Kasumi-1 (cell line): ENCODE measurements at places on chromosomes 16 and 17.
A peak's percentile ranks its signal among the peaks of the same experiment; 100 is the strongest.

DNA sequence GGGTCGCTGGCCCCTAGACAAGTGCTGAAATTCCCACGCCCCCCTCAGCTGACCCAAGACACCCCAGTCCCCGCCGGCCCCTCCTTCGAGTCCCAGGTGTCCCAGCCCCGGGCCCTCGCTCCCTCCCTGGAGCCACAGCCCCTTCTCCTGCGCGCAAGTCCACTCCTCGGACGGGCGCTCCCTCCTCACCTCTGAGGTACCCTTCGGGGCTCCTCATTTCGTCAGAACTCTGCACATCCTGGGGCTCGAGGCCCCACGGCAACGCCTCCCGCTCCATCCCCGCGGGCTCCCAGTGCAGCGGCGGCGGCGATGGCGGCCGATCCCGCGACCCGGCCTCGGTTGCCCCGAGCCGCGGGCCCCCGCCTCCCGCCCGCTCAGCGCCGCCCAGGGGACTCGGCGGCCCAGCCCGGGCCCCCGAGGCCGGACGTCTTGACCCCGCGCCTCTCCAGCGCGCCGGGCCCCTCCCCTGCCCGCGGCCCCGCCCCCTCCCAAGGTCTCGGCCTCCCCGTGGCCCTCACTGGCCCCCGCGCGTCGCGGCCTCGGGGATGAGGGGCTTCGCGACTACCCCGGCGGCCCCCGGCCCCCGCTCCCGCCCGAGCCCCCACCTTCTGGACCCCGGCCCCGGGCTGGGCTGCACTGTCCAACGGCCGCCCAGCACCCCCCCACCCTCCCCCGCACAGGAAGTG is at the start of gene ZNF768:
Gene ZNF768 (minus strand): TSS at position 430 of the 686 bp plus-strand sequence. CDS start 153 bp downstream, at position 277.
- peak; percentile 25 for DNase-seq

DNA sequence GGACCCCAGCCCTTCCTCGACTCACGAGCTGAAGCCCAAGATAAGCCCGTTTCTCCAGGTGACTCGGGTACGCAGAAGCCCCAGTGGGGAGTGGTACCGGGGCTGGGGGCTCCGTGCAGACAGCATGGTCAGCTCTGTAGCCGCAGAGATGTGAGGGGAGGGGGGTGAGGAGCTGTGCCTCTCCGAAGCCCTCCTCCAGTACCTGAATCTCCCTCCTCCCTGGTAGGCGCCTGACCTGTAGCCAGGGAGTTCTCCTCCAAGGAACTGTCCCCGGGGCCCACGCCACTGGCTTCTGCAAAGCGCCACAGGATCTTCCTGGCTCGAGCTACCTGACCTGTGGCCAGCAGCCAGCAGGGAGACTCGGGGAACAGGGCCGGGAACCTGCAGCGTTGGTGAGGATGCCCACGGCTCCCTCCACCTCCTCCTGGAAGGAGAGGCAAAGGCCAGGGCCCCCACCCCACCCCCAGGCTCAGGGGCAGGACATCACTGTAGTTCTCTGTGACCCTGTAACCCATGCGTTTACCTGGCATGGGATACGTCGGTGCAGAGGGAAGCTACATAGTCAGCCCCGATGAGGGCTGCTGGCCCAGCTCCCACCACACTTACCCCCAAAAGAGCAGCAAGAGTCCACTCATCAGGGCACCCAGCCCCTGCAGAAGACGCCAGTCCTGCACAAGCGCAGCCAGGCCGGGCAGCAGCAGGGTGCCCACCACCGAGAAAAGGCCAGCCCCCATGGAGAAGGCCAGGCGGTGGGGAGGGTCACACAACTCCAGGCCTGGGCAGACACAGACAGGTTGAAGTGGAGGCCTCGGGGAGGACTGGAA is 1.7 kb downstream of the SLC22A31 start:
- no peak for DNase-seq

DNA sequence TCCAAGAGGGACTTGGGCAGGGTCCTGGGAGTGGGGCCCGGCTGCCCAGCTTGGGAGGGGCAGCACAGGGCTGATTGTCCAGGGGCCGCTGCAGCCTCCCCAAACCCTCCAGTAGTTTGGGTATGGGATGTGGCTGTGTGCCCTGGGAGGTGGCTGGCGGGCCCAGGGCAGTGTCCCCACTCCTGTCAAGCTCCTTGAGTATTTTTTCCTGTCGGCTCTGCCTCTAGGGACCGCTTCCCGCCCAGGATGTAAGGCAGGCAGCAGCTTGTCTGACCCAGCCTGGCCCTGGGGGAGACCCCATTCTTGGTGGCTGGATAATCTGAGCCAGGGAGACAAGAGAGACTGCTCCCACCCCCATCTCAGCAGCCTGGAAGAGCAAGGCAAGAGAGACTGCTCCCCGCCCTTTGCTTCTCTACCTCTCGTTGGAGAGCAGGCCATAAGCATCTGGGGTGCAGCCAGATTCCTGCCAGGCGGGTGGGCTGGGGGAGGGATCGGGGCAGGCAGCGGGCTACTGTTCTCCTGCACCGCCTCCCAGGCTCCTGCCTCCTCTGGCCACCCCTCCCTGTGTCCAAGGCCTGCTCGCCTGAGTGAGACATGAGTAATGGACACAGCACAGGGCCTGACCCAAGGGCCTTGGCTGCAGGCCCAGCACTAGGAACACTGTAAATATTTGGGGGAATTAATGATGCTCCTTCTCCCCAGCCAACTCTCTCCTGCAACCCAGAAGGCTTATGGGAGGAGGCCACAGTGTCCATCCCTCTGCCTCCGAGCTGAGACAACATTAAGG is 18.4 kb upstream of the ITGA3 start:
- no peak for DNase-seq

- no peak for DNase-seq
These were observed 451 bp downstream of the IL32 start for GRCh38 chr16:3065742-3066439.

DNA sequence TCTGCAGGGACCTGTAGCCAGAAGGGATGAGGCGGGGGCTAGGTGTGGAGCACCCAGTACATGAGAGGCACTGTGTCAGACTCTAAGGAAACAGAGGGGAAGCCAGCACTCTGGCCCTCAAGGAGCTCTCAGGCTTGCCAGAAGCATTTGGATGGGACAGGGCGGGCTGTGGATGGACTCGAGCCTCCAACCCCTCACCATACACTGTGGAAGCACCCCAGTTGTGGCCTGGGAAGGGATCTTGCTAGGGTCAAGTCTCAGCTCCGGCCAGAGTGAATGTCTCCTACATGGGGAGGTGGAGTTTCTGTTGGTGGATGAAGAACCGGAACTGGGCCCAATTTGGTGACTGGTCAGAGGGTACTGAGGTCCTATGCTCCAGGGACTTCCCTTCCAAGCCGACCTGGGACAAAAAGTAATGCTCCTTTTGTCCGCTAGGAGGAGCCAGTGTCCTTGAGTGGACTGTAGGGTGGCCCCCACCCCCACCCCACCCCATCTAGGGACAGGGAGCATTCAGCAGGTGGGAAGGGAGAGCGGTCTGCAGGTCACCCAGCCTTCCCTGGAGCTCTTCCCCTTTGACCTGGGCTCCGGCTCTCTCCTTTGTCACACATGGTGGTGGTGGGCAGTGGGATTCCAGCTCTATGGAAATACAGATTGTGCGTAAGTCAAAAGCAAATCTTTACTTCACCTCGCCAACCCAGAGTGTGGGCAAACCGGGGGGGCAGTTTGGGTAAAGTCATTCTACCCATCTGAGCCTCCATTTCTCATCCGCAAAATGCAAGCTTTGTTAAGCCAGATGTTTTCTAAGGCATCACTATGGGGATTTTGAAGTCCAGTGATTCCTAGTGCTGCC is 20.4 kb upstream of the PHB1 start:
- peak; percentile 55 for DNase-seq

- no peak for DNase-seq
These were observed 69.2 kb upstream of the DOC2B start for GRCh38 chr17:250487-251300.

- peak; percentile 45 for DNase-seq
These were observed 119.2 kb downstream of the HS3ST2 start for GRCh38 chr16:22933173-22933572.

- DNase-seq = peak; percentile 42
These were observed 79.5 kb downstream of the CA4 start for GRCh38 chr17:60229188-60229802.

DNA sequence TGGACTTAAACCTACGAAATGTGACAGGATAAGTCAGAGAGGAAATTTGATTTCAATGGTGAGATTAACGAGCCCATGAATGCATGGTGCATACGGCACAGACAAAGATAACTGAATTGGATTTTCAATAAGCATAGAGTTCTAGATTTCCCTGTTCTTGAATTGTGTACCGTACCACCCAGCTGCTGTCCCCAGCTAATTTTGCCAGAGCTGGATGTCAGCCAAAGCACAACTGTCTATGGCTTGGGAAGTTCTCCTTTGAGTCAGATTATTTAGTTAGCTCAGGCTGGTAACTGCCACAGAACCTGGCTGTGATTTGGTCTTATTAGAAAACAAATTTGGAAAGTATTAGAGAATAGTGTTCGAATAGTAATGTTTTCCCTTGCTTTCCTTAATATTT is 143.1 kb downstream of the CDH13 start:
- no peak for DNase-seq

GRCh38 chr17:42431758-42432161 is 8.7 kb upstream of the CAVIN1 start:
- no peak for DNase-seq

DNA sequence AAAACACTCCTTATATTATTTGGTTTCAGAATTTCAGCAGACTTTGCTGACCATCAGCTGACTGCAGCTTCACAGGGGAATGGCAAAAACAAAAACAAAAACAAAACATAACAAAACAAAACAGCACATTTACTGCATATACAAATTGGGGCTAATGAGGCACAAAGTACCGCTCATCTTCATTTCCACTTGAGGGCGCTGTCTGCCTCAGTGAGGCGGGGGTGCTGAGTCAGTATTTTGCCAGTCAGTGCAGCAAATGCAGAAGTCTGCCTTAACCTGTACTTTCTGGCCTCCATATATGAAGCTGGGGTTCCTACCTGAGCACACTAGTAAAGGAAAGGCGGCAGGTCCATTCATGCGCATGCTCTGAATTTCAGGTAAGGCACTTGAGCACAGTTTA is 13.5 kb upstream of the DYNLRB2 start:
- DNase-seq = peak; percentile 71

GRCh38 chr16:86205521-86206245 is 304.6 kb upstream of the FOXF1 start:
- no peak for DNase-seq

DNA sequence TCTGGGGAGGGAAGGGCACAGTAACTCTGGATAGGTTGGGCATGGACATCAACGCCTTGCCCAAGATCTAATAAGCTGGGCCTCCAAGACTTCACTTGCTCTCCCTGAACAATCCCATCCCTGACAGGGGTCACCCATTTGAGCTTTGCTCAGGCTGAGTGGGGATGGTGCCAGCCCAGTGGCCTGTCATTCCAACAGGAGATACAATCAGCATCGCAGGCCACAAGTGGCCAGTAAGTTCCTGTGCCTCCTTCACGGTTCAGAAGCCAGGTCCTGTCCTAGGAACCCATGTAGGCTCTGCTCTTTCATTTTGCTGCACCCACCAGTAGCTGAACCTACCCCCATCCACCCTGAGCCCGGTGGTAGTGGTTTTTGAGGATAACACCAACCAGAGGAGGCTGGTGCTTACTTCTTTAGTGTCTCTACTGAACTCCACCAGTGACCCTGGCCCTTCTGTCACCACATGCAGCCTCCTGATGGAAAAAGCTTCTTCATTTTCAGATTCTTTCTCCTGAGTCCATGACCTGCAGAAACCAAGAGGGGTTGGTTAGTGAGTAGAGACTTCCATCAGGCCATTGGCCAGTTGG is 14.9 kb downstream of the PLEKHG4 start:
- DNase-seq = no peak

- DNase-seq = no peak
These were observed 180.5 kb upstream of the GSE1 start for GRCh38 chr16:85432606-85433005.

DNA sequence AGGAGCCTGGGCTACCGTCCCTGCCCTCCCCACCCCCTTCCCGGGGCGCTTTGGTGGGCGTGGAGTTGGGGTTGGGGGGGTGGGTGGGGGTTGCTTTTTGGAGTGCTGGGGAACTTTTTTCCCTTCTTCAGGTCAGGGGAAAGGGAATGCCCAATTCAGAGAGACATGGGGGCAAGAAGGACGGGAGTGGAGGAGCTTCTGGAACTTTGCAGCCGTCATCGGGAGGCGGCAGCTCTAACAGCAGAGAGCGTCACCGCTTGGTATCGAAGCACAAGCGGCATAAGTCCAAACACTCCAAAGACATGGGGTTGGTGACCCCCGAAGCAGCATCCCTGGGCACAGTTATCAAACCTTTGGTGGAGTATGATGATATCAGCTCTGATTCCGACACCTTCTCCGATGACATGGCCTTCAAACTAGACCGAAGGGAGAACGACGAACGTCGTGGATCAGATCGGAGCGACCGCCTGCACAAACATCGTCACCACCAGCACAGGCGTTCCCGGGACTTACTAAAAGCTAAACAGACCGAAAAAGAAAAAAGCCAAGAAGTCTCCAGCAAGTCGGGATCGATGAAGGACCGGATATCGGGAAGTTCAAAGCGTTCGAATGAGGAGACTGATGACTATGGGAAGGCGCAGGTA is 762 bp downstream of the CDK12 start:
- peak; percentile 50 for DNase-seq

- DNase-seq = peak; percentile 31
These were observed 227.6 kb upstream of the ASIC2 start for GRCh38 chr17:33520426-33521330.

DNA sequence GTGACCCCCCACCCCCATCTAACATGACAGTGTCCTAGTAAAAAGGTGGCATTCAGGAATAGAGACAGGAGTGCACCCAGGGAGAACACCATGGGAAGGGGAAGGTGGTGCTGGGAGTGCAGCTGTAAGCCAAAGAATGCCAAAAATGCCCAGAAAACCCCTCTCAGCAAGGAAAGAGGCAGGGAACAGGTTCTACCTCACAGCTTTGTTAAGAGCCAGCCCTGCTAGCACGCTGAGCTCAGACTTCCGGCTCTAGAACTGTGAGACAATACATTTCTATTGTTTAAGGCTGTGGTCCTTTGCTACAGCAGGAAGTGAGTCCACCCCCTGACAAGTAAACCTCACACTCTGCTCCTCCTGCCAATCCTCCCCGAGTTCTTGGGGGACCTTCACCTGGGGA is 302.4 kb upstream of the N4BP1 start:
- DNase-seq = no peak

DNA sequence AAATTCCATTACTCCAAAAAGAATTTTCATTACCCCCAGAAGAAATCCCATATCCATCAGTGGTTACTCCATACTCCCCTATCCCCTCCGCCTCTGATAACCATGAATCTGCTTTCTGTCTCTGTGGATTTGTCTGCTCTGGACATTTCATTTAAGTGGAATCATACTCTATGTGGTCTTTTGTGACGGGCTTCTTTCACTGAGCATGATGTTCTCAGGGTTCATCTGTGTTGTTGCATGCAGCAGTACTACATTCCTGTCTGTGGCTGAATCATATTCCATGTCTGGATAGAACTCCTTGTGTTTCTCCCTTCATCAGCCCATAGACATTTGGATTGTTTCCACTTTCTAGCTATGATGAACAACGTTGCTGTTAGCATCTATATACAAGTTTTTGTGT is 59.5 kb upstream of the IRX3 start:
- DNase-seq = no peak

GRCh38 chr17:61422116-61422799 is 22.6 kb downstream of the TBX2 start:
- no peak for DNase-seq

- DNase-seq = no peak
These were observed 24.7 kb downstream of the DEF8 start for GRCh38 chr16:89973235-89973634.
